Stimulated activated CD4-positive, alpha-beta T cell treated with anti-CD3 and anti-CD28 coated beads, Interleukin-15, amount 100 ng/mL, for 1 hour (primary cell): ENCODE measurements at places on chromosomes 7 and 10.

DNA sequence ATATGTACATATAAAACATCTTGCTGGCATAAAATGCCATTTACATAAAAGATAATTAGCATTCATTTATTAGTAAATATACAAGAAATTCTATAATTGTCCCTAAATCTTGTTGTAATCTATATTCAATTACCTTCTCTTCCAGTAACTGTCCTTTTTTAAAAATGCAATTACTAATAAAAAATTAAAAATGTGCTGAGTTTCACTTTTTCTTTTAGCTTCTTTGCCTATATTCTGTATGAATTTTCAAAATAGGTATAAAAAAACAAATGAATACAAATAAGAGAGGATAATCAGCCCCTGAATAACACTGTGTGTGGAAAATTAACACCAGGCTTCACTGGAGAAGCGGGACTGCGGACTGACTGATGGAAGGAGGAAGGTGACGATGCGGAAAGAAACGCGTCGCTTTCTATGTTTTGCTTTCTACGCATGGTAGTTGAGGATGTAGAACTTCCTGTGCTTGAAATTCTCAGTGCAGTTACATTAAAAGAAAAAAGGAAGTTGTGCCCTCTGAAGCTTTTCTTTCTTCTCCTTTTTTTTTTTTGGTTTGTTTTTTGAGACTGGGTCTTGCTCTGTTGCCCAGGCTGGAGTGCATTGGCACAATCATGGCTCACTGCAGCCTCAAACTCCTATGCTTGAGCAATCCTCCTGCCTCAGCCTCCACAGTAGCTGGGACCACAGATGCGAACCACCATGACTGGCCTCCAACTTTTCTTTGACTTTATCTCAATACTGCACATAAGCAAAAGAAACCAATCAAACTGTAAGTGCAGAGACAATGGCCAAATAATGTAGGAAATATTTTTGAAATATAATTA is 7.4 kb upstream of the ZMYND11 start:
- no peak for DNase-seq

- DNase-seq, result no peak
Measured at GRCh38 chr10:86077871-86078638, 288.5 kb downstream of the GRID1 start.

- no peak for DNase-seq
Measured at GRCh38 chr7:111083413-111083812, 7.5 kb upstream of the LRRN3 start.

GRCh38 chr7:49631071-49631815 is 142.2 kb upstream of the VWC2 start:
- no peak for DNase-seq

- DNase-seq, result no peak
Measured at GRCh38 chr10:116281775-116282174, 8.8 kb upstream of the GFRA1 start.

- no peak for DNase-seq
Measured at GRCh38 chr10:9163699-9164098, 1109.2 kb downstream of the GATA3 start.

DNA sequence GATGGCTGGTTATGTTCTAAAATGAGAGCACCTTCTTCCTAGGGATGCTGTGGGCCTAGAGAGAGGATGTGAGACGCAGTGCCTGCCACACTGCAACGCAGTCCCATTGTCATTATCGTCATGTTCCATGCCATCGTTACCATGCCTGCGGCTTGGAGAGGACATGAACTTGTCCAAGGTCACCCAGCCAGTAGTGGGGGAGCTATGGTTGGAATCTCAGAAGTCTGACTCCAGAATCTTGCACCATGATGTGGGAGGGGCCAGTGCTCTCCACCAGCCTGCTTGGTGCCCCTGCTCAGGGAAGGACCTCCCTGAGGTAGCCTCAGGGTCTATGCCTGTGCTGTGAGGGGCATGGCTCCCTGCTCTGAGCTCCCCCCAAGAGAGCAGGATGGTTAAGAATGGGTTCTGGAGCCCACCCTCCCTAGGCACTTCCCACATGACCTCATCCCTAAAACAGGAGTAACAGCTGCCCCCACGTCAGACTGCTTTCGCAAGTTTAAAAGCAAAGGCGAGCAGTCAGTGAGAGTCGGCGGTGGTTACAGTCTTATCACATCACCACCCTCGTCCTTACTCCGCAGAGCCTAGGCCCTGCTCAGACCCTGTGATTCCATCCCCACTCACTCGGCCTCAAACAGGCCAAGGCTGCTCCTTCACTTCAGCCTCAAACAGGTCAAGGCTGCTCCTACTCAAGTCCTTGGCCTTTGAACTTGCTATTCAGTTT is 50.4 kb downstream of the HABP2 start:
- DNase-seq, result no peak

- DNase-seq, result no peak
Measured at GRCh38 chr7:155840262-155840885, 28.1 kb upstream of the SHH start.

DNA sequence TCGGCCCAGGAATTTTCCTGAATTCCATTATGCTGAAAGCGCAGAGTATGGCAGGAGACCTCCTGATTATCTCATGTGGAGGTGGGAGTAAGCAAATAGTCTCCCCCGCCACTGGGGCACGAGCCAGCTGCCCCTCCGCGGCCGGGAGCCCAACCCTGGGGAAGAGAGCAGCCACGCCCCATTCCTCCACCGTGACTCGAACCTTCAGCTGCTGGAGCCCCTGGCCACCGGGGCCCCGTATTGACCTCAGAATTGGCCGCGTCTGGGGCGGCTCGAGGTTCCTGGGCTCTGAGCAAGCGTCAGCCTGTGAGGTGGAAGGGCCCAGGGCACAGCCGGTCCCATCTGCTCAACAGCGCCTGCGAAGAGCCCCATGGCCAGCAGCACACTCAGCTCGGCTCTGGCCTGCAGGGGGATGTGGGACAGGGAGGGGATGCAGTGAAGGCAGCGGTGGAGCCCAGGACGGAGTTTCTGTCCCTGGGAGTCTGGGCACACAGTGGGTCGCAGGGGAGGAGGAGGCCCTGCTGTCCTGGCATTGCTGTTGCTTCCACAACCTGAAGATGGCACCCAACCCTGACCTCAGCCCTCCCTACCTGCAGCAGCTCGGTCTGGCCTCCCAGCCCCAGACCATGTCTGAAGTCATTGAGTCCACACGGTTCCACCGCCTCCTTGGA is 97.8 kb downstream of the CHST15 start:
- DNase-seq, result no peak

- no peak for DNase-seq
Measured at GRCh38 chr10:80462299-80462980, 8.3 kb downstream of the TSPAN14 start.

- DNase-seq, result peak; percentile 63
Measured at GRCh38 chr7:26200038-26200443, 505 bp downstream of the HNRNPA2B1 start.

GRCh38 chr7:101772508-101773211 is 44.8 kb upstream of the CUX1 start:
- DNase-seq, result no peak

GRCh38 chr7:44046321-44047061 is 2.0 kb downstream of the DBNL start:
- no peak for DNase-seq

DNA sequence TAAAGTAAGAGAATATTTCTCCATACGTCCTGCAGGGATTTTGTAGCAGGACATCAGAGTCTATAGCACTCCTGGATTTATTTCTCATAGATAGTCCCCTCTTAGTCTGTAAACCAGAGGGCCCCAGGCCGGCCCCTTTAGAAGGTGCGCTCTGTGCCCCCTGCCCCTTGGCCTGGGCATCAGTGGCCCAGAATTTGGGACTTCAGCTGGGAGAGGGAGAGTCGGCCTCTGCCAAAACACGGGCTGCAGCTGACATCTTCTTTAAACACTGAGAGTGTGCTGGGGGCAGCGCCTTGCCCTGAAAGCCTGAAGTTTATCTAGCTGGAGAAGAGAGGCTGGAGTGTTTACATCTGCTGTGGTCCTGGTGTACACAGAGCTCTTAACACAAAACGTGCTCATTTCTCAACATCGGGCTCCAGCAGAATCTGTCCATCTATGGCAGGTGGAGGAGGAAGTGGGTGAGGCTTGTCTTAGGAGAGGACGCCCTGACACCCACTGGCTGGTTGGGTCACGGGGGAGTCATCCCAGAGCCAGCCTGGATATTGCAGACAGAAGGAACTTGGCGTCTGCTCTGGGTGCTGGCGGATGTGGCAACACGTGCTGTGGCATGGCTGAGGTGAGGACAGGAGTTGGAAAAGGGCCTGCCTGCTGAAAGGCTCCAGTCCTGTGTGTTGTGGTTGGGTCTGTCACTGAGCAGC is 5.0 kb upstream of the TACR2 start:
- no peak for DNase-seq

- DNase-seq, result no peak
Measured at GRCh38 chr7:93060865-93061264, 56.9 kb downstream of the SAMD9 start.

- no peak for DNase-seq
Measured at GRCh38 chr7:28750981-28751380, 207.1 kb downstream of the TRIL start.

- no peak for DNase-seq
Measured at GRCh38 chr7:107907790-107908189, 16.8 kb downstream of the DLD start.

DNA sequence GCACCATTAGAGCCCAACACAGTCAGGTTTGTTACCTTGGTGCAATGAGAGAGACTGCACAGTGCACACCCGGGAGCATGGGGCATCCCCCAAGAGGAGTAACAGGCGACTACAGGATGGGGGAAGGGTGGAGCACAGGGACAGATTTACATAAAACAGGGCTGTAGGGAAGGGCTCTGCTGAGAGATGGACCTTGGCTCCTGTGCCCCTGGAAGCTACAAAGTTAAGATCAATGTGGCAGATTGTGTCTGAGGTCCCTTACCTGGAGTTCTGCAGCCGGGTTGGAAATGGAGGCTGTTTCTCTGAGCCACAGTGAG is 13.7 kb upstream of the SLC18A3 start:
- DNase-seq, result no peak

- DNase-seq, result no peak
Measured at GRCh38 chr7:16202303-16202702, 219.0 kb downstream of the CRPPA start.

- DNase-seq, result no peak
Measured at GRCh38 chr10:18777258-18777657, 118.0 kb downstream of the ARL5B start.

DNA sequence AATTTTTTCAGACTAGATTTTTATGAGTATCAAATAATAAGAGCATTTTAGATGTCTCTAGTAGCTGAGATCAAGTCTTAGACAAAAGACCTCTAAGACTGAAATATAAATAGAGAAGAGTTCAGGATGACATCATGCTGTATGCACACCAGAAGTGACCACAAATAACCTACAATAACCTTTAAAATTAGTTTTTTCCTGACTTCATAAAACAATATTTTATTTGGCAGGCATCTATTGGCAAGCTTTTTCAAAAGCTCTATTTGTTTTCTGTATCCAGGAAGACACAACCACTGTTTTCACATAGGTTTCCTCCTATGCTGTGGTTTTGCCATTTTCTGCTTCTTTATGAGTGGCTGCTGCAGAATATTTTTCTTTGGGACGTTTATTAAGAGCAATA is 359.1 kb downstream of the CRPPA start:
- DNase-seq, result no peak

DNA sequence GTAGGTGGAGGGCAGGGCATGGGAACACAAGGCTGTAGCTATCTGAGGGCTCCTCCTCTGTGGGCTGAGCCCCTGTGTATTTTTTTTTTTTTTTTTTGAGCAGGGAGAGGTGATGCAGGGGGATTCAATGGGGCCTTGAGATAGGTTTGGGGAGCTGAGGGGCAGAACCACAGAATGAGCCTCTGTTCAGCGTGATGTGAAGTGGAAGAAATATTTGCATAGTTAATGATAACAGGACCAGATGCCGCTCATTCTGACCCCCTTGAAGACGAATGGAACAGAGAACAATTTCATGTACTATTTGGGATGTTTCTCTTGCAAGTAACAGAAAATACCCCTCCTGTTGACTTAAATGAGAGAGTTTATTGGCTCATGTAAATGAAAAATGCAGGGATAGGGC is 69.7 kb upstream of the EMX2 start:
- DNase-seq, result no peak

DNA sequence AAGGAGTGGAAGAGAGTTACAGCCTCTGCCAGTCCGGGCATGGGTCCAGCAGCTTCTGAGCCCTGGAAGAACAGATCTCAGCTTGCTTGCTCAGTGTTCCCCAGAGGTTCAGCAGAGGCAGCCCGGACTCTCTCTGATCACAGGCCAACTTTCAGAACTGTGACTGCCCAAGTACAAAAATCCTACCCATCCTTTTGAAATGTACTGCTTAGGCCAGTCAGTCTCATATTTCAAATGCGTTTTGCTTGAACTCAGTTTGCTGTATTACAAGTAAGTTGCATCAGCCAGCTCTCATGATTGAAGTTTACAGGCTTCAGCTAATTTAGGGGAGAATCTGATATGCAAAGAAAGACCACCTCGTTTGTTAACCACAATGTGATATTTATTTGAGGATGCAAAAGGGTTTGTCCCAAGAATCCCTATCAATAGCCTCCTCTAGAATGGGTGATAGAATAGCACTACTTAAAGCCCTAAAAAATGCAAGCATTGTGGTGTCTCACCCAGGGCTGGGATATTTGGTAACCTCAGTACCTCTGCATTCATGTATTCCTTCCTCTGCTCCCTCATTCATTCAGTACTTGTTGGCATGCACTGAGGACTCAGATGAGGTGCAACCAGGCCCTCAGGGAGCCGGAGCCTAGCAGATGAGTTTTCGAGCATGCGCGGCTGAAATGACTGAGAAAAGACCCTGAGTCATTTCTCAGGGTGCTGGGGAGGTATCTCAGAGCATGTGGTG is 7.0 kb downstream of the AIMP2 start:
- no peak for DNase-seq

GRCh38 chr7:7183061-7183837 is 905 bp downstream of the C1GALT1 start:
- DNase-seq, result peak; percentile 32

DNA sequence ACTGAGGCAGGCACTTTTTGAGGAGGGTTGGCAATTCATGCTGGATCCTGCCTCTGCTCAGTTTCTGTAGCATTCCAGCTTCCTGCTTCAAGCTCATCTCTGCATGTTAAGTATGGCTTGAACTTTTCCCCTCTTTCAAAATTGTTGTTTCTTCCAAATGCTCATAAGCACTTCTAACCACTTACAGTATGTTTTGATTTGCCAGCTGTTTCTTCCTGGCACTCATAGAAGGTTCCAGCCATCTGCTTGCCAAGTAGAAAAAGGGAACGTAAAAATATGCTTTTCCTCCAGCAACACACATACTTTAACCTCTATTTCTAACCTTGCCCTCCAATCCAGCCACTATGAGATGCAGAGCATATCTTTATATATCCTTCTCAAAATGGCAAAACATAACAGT is 692.6 kb upstream of the COBL start:
- DNase-seq, result no peak

DNA sequence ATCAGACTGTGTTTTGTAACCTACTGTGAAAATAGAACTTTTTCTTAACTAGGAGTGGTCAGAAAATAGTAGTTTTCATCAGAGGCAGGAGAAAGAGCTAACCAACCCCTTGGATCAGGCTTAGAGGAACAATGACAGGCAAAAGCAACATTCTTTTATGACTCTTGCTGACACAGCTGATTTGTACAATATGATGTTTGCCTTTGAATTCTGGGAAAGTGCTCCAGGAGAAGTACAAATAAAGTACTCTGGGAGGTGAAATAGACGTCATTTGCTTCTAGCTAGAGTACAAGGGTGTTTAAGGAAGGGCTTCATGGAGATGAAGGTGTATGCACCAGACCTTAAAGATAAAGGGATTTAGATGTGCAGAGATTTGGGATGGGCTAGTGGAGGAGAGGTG is 75.1 kb upstream of the KIAA1217 start:
- no peak for DNase-seq
